ENCODE measurements at places on chromosomes 5 and 9. TPM values are rescaled to one million over a fixed set of nuclear protein-coding genes. Genes with fewer than 3 reads are reported as not detected.

DNA sequence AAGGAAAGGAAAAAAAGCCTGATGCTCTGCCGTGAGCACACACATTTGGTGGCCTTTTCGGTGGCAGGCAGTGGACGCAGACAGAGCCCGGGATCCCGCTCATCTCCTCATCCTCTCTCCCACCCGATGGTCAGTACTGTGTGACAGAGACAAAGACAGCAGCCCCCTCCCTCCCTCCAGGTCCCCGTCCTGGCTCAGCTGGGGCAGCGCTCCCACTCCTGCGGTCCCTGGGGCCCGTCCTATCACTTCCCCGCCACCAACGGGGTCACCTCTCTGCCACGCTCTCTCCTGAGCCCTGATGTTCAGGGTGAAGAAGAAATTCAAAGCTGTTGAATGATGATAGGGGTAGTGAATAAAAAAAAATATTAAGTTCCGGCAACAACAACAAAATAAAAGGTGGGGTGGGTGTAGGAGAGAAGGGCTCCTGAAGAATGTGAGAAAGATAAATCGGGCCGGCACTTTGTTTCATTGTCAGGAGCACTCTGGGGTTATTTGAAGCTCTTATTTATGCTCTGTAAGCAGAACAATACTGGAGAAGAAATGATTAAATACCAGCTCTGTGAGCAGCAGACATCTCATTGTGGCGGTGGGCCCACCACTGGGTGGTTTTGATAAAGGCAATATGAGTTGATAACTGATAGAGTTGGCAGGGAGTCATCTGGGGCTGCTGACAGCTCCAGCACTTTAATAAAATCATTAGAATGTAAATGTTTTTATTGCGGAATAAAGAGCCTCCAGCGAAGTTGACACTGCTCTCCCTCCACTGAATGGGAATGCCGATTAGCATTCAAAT, 417.7 kb downstream of the IRX1 start:
- DNase-seq: no peak

DNA sequence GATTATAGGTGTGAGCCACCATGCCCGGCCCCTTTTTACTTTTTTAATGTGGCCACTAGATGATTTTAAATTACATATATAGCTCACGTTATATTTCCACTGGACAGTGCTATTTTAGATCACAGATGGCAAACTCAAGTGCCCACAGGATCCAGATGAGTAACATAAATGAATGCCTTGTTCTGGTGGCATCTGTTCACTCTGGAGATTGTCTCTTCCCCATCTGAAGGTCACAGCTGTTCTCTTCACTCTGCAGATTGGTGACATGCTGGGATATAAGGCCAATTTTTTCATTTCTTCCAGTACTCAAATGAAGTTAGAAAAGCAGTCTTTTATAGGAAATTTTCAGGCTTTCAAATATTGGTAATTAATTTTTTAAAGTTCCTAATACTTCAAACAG, 160.1 kb downstream of the DOCK8 start:
- DNase-seq: no peak

DNA sequence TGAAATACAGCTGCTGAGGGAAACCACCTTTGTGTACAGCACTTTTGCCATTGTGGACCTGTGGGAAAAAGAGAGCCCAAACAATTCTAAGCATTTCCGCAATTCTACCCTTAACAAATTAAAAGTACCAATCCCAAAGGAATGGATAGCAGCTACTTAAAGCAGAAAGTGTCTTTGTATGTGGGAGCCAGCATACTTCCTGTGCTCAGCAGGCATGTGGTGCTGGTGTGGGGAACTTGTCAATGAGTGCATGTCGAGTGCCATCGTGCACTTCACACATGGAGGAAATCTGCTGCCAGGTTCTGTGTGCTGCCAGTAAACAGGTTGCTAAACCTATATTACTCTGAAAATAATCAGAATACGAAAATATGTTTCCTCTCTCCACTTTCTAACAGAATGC, 399.0 kb downstream of the LRRC70 start:
- no peak for DNase-seq

DNA sequence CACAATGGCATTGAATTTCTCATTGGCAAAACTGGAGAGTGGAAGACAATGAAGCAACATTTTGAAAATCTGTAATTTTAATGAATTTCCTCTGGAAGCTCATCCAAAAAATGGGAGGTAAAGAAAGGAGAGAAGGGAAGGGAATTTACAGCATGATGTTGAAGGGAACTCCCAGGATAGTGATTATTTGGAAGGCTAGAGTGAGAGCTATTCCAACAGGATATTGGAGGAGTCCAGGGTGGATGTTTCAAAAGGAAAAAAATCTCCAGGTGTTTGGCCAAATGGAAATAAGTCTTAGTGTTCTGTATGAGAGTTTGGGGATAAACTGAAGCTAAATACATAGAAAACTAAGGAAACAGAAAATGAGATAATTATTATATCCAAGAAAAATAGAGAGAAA, 106.2 kb downstream of the IZUMO3 start:
- no peak for DNase-seq

DNA sequence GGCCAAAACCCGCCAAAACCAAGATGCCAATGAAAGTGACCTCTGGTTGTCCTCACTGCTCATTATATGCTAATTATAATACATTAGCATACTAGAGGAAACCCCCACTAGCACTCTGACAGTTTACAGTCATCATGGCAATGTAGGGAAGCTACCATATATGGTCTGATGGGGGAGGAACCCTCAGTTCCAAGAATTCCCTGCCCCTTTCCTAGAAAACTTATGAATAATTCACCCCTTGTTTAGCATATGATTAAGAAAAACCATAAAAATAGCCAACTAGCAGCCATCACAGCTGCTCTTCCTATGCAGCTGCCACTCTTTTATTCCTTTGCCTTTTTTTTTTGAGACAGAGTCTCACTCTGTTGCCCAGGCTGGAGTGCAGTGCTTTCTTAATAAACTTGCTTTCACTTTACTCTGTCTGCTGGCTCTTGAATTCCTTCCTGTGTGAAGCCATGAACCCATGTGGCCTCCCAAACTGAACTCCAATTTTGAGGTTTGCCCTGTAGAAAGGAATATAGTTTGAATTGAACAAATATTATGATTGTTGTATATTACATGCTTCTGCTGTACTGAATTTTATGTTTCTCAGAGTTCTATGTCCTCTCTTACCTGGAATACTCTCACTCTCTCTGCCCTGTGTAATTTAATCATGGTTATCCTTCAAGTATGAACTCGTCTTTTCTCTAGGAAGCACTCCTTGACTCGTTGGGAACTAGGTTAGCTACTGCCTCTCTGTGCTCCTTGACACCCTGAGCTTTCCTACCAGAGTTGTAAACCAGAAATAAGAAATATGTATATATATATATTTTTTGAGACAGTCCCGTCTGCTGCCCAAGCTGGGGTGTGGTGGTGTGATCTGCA, 59.8 kb downstream of the KIAA1958 start:
- DNase-seq: no peak

DNA sequence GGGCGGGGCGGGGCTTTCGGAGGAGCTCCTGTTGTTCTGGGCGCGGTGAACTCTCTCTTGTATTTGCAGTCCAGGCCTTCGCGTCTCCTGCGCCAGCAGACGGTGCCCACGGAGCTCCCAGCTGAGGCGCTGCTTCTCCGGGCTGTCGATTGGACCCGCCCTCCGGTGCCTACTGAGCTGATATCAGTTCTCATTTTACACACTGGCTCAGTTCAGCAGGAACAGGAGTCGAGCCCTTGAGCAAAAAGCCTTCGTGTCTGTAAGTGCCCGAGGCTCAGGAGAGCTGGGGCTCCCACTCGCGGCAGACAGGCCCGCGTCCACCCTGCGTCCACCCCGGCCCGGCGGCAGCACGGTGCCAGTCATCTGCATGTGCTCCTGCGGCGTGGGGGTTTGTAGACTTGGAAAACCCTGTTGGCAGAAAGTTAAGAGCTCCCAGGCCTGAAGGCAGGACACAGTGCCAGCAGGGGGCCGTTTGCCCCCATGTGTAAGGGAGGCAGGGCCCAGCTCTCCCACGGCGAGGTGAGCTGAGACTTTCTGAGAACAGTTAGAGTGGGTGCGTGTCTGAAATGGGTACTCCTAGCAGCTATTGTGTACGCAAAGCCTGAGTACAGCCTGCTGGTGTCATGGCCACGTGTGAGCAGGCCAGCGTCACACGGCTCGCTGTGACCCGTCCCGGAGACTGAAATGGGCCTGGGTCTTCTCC, 231.5 kb downstream of the FANCC start:
- DNase-seq: no peak

DNA sequence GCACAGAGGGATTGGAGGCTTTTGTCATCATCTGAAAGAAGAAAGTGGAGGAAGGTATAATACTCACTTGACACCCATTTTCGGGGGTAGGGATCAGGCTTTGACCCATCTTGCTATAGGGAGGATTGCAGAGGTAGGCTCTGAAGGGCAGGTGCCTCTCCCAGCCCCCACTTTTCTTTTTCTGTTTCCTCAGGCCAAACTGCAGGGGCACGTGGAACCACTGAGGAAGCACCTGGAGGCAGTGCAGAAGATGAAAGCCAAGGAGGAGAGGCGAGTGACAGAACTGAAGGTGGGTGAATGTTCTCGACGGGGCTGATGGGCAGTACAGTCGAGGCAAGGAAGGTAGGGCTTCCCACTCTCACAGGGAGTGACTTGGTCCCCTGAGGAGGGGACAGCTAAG, 7.5 kb downstream of the TRIM41 start:
- DNase-seq: no peak

The TRIM32 gene
- 31.7 TPM for total RNA-seq

DNA sequence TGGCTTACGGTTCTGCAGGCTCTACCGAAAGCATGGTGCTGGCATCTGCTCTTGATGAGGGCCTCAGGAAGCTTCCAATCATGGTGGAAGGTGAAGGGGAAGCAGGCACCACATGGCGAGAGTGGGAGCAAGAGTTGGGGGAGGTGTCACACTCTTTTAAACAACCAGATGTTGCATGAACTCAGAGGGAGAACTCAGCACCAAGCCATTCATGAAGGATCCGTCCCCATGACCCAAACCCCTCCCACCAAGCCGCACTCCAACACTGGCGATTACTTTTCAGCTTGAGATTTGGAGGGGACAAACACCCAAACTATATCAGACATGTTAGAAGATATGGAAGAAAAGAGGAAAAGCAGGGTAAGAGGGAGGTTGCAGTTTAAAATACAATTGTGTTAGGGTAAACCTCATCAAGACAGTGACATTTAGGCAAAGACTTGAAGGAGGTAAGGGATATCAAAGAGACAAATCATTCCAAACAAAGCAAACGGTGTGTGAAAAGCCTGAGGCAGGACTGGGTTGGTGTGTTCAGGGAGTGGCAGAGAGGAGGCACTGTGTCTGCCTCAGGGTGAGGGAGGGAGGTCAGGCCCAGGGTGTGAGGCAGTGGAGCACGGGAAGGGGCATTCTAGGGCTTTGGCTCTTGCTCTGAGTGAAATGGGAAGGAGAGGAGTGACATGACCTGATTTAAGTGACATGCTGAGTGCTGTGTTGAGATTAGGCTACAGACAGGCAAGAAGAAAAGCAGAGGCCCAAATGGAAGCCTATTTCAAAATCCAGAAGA, 80.9 kb downstream of the SREK1 start:
- no peak for DNase-seq

The RAD17 gene
- total RNA-seq: 38.5 TPM

DNA sequence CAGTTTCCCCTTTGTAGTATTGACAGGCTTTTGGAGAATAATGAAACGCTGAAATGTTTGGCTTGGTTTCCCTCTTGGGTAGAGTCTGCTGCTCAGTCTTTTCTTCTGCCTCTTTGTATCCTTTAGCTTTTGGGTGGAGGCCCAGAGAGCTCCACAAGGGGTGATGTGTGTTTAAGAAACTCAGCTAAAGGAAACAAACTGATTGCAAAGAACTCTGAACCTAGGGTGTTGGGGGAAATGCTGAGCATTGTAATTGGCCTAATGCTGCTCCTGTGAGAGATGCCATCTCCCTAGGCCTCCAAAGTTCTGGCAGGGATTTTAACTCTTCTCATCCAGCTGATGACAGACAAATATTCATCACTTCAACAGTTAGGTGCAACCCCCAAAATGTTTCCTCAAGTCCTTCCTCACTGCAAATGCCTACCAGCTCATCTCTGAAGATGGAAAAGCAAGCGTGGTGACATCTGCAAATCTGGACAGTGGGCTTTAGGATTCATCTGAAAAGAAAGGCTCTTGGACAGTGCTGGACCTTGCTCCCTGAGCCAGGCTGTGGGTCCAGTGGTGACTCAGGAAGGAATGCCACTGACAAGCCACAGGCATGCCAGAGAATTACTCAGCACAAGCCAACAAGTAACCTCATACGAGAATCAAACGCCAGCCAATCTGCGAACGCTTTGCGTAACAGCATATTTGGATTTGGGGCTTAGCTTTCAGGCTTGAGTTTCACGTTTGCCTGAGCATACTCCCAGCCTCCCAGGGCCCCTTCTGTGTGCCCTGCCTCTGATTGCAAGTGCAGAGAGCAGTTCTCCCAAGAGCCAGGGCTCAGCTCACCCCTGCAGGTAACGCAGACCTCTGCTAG, 30.5 kb upstream of the ZSWIM6 start:
- peak; percentile 98 for DNase-seq

GRCh38 chr5:111518777-111519176, 6.4 kb upstream of the STARD4 start:
- no peak for DNase-seq

GRCh38 chr5:111223787-111224560, at the start of gene CAMK4:
TSS of gene CAMK4 (plus strand) at chr5:111224384. CDS start at chr5:111224484, 100 bp downstream.
- DNase-seq: peak; percentile 82

DNA sequence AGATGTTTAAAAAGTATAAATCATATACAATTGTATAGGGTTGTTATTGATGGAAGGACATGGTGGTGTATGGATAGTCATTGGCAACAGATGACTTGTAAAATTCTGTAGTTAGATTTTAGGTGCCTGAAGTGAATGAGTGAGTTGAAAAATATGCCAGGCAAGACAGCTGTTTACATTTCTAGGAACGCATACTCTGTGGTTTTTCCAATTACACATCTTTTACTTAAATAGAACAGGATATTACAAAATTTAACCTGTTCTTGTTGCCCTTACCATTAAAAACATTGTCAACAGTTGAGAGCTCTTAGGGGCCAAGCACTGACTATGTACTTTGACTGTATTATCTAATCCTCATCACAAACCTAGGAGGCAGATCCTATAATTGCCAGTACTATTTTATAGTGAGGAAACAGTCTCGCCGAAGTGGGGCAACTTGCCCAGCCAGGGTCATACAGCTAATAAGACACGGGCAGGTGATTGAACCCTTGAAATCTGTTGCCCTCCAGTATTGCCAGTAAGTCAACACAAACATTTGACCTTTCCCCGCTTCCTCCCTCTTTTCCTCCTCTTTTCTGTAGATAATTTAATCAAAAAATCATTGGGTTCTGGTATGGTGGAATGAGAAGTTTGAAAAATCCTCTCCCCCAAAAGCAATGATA, 88.6 kb downstream of the MACROH2A1 start:
- peak; percentile 34 for DNase-seq

DNA sequence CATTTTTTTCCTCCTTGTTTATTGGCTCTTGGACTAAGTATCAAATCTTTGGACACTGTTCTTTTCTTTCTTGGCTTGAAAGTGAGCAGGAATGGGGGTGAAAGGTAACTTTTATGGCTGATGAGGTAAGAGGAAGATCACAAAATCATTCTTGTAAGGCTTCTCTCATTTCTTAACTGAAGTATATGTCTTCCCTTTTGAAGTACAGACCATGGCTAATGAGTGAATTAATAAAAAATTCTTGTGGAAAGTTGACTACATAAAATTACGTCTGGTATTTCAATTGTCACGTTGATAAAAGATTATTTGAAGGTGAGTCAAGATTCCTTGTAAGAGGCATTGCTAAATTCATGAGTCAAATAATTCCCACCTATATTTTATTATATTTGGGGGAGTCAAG, 25.1 kb downstream of the VCAN start:
- no peak for DNase-seq

- DNase-seq: no peak
Measured at GRCh38 chr5:129698661-129699060, 49.2 kb upstream of the MINAR2 start.

- no peak for DNase-seq
Measured at GRCh38 chr5:175861337-175862130, 9.8 kb upstream of the CPLX2 start.
